ENCODE measurements at places on chromosomes 5 and 9. TPM values are rescaled to one million over a fixed set of nuclear protein-coding genes. Genes with fewer than 3 reads are reported as not detected.

DNA sequence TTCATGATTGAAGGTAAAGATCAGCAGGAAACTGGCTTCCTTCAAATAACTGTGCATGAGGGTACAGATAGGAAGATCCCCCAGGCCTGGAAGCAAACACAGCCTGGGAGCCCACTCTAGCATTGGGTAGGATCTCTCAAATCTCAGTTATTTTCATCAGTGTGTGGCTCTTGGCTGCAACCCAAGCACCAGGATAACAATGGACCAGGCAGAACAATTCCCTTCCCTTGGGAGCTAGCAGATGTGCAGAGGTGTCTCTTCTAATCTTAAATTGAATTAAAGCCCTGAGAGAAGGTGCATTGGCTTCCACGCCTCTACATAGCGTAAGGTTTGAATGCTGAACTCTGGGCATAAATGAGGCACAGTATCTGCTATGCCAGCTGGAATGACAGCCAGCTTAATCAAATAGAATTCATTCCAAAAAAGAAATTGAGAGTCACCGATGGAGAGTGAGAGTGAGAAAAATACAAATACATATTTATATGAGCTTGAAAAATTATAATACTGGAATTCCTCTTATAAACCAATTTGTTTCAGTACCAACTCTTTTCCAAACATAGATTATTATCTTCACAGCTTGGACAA lies 957.3 kb downstream of the CDH12 start:
- peak; percentile 49 for DNase-seq

GRCh38 chr9:33172256-33173238 lies 5.4 kb upstream of the B4GALT1 start:
- DNase-seq: peak; percentile 93

DNA sequence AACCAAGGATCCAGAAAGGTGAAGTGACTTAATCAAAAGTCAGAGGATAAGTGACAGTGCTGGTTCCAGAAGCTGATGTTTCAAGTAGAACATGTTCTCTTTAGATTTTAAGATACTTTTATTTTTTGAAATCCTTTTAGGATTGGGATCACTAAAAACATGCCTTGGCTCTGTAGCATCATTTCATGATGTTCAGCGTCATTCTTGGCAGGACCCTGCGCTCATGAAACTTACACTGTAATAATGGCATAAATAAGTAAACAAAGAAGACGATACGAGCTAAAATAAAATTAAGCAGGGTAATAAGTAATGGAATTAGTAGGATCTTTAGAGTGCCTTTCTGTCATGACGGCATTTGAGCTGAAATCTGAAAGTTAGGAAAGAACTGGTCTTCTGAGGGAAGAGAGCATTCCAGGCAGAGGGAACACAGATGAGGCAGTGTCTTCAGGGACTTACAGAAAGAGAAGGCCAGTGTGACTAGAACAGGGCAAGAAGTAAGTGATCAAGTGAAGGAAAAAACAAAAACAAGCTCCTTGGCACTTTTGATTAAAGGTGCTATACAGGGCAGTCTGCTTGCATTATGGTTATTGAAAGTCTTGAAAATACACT lies 19.9 kb downstream of the CTNNA1 start:
- no peak for DNase-seq

DNA sequence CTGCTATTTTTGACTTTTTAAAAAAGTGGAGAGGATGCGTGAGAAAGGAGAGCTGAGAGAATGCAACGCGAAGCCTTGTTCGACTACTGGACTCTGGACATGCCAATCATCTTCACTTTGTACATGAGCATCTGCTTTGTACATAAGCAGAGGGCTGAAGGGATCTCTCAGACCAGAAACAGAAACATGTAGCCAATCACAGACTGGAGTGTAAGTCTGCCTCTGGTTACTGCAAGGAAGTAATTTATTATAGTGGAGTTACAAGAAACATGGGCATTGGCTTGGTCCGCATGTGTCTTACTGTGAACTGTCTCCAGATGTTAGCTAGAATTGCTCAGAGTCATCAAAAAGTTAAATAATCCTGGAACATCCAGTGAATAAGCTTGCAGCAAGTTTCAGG lies 190.0 kb upstream of the GRAMD2B start:
- DNase-seq: no peak

GRCh38 chr9:94031380-94031779 lies 52.9 kb upstream of the PTPDC1 start:
- DNase-seq: no peak

The FGFR4 gene
- polyA plus RNA-seq: 1.9 TPM

GRCh38 chr9:27088981-27089380 lies 20.0 kb upstream of the TEK start:
- no peak for DNase-seq

DNA sequence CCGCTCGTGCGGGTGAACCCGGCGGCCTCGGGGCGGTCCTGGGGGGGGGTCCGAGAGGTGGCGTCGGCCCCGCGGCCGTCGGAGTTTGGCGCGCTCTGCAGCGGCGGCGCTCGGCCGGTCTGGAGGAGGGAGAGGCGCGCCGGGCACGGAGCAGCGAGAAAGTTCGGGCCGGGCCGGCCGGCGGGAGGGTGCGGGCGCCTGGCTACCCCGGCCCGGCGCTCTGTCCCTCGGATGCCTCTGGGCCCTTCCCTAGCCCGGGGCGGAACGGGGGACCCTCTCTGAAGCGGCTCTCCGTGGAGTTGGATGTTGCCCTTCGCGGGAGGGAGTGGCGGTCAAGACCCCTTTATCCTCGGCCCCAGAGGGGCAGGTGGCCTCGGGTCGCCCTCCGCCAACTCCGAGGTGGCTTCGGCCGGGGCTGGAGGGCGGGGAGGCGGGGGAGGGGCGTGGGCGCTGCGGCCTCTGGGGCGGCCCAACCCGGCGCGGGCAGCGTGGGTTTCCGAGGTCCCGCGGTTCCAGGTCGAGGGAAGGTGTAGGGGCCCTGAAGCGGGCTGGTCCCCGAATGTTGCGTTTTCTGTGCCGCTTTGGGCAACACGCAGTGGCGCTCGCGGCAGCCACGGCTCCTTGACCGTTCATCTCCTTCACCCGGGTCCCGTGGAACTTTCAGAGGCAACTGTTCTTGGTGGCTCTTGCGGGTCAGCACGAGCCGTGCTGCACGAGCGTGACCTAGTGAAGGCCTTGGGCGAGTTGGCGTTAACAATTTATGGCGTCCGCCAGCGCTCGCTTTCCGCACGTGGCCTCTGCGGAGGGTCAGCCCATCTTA lies 290.5 kb downstream of the DOCK8 start:
- peak; percentile 6 for DNase-seq

DNA sequence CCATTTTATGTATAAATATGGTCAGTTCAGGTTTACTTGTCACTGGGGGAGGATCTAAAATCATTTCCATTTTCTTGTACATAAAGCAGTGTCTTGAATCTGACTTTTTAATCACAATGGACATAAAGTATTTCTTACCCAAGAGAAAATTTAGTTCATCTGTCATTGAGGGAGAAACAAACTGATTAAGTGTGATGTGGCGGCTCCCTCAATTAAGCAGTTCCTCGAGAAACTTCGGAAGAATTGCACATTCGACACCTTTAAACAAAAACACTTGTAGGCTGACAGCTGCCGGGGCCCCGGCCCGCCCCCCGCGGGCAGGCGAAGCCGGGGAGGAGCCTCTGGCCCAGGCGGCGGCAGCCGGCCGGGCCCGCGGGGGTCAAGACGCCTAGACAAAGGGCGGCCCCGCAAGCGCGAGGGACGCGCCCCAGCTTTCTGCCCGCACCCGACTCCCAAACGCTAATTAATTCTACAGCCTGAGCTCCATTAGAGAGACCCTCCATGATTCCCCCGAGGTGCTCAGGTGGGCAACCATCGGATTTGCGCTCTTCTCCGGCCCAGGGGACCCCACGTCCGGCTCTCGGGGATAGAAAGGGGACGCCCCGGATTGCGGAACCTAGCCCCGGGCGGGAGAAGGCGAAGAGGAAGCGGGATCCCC lies 750 bp downstream of the TRIM36 start:
- peak; percentile 7 for DNase-seq

DNA sequence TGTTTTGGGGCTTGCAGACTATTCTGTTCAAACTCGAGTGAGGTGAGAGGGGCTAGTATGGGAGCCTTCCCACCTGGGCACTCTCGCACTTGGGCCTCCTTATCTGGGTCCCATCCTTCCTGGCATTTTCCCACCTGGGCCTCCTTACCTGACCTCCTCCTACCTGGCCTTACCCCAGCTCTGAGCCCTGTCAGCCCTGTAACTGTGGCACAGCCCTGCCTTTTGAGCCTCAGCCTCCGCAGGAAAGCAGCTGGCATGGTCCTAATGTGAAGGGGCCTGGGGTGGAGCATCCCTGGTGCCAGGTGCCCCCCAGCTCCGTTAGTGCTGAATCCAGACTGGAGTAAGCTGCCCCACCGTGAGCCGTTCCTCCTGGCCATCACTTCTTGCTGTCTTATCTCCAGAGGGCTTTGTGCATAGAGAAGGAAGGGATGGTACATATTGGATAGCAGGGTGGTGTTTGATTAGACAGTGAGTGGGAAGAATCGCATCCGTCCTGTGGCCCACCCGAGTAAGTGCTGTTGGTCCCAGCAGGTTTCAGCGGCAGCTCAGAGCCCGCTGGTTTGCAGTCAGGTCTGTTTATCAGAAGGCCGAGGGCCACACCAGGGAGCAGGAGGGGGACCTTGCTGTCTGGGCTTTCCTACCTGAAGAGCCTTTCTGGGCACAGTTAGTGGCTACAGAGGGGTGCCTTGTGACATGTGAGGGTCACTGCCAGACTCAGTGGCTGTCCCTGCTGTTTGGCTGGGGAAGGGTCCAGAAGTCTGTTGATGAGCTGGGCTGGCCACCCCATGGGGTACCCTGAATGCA lies 76.5 kb downstream of the WNK2 start:
- DNase-seq: no peak

The CARD19 gene
- polyA plus RNA-seq: 238 TPM

DNA sequence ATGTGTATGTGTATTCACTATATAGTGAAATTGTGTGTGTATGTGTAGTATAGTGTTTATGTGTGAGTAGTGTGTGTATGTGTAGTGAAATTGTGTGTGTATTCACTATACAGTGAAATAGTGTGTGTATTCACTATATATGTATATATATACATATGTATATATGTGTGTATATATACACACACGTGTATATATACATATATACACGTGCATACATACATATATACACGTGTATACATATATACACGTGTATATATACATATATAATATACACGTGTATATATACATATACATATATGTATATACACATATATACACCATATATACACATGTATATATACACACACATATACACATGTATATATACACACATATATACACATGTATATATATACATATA lies 403.6 kb upstream of the TUSC1 start:
- no peak for DNase-seq

DNA sequence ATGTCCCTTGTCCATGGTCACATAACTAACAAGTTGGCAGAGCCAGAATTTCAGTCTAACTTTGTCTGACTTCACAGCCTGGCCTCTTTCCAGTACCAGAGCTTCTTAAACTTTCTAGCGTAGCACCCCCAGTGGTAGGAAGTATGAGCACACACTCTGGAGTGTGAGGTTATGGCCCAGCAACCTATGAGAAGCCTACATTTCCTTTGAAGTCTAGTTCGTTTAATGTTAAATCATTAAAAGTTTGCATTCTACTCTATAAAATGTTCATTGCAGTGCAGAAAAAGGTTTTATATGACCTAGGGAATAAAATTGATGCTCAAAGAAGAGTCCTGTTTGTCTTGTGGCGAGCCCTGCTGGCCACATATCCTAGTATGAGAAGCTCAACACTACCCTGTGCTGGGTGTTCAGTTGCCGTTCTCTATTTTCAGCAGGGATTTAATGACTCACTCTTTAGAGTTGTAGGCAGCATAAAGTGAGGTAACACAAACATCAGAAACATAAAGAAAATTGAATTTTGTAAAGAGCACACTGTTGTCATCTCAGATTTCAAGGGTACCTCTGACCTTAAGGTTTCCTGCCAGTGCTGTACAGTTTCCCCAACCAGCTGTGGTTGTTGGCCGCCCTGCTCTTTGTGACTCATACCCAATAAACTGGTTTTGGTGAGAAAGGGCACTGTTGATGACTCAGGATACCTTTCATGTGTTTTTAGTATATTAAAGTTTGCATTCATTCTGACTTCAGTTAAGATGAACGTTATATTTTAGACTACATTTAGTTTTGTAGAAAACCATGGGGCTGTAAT lies 14.3 kb downstream of the MCCC2 start:
- DNase-seq: peak; percentile 99

DNA sequence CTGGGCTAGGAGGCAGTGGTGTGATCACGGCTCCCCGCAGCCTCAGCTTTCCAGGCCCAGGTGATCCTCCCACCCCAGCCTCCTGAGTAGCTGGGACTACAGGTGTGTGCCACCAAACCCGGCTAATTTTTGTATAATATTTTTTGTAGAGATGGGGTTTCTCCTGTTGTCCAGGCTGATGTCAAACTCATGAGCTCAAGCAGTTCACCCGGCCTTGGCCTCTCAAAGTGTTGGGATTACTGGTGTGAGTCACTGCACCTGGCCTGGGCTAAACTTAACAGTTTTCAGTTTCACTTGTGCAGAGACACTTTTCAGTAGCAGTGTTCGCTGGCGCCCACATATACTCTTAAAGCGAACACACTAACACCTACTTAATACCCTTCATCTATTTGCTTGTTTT lies 205.6 kb upstream of the ZNF608 start:
- DNase-seq: no peak

GRCh38 chr9:88947581-88948573 lies 43.4 kb upstream of the S1PR3 start:
- DNase-seq: no peak

- DNase-seq: no peak
Measured at GRCh38 chr5:103109277-103109676, 10.7 kb downstream of the GIN1 start.

DNA sequence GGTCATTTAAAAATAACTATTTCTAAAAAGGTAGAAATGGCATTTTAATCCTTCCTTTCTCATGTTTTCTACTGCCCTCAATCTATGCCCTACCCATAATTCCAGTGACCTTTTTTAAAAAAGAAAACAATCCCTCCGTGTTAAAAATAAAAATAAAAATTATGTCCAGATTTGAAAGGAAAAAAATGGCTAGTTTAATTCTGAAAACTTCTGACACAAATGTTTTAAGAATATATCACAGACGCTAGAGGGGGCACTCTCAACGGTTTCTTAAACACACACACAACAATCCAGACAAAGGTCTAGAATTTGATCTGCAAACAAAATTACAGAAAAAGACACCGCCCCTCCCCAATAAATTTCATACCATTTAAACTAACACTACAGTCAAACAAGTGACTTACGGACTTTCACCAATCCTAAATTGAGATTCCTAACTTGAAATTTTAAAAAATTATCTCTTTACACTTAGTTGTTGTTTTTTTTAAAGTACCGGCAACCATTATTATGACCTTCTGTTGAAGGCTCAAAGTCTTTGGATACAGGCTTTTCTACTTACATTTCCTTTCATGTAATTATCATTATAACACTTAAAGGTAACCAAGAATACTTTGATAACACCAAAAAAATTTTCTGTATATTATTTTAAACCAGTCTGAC lies 38.2 kb downstream of the CLINT1 start:
- peak; percentile 80 for DNase-seq

DNA sequence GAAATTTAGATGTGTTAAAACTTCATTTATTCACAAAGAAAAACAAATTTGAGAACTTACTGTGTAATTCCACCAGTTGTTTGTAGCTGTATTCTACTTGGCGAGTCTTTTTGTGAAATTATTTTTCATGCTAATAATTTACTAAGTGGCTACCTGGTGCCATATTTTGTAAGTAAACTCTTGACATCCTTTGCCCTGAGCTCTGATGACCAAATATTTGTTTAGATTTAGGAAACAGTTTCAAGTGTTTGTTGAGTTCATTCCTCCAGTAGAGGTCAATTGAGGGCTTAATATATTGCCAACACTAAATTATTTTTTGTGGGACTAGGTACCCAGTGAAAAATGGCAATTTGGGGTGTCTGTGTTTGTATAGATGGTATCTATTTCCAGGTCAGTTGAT lies 3.7 kb downstream of the CNTLN start:
- DNase-seq: no peak

All from endothelial cell of umbilical vein (primary cell).